ENCODE measurements at places on chromosomes 5 and 9.

GRCh38 chr5:132387640-132388117 is 18.2 kb downstream of the SLC22A5 start:
- no peak for DNase-seq

- no peak for DNase-seq
These were observed 178.1 kb downstream of the TMEM161B start for GRCh38 chr5:88090506-88090905.

DNA sequence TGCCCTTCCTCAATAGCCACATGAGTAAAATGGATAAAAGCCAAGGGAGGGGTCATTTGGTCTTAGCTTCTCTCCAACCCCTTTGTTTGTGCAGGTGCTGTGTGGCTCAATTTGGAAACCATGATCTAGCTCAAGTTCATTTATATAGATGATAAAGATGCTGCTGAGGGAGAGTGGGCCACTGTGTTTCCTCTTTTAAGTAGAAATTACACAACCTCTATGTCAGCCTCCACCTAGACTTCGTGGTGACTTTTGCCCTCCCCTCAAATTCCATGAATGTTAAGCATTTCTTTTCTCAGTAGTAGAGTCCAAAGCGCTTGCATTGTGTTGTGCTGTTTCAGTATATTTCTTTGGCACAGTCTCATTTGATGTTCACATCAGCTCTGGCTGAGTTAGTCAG is 241.4 kb downstream of the ARHGAP26 start:
- no peak for DNase-seq

DNA sequence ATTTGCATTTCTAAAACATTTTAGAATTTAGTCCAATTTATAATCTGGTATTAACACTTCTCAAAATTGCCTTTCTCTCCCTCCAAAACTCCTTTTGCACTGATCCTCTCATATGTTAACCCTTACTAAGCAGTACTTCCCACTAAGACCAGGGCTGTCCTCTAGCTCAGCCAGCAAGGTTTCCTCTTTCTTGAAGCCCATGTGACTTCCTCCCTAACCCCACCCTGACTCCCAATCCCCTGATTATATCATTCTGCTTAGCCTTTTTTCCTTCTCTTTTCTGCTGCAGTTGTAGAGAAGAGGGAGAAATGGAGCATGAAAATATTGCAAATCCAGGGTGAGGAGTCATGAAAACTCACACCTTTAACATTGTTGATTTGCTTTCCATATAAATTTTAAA is 241.7 kb downstream of the MCTP1 start:
- DNase-seq = peak; percentile 24

DNA sequence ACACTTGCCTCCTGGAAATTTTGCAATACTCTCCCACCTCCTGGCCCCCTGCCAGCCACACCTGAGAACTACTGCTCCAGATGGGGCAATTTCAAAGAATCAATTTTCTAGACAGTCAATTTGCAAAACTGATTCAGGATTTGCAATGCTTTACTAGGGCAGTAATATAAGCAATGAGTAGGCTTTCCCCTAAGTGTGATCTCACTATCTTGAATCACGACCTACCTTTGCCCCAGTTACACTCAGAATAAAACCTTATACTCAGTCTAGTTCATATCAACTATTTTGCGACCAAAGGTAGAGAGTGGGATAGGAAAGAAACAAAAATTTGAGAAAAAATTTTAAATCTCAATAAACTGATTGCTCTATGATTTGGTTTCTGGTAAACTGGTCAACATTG is 54.4 kb downstream of the DROSHA start:
- no peak for DNase-seq

DNA sequence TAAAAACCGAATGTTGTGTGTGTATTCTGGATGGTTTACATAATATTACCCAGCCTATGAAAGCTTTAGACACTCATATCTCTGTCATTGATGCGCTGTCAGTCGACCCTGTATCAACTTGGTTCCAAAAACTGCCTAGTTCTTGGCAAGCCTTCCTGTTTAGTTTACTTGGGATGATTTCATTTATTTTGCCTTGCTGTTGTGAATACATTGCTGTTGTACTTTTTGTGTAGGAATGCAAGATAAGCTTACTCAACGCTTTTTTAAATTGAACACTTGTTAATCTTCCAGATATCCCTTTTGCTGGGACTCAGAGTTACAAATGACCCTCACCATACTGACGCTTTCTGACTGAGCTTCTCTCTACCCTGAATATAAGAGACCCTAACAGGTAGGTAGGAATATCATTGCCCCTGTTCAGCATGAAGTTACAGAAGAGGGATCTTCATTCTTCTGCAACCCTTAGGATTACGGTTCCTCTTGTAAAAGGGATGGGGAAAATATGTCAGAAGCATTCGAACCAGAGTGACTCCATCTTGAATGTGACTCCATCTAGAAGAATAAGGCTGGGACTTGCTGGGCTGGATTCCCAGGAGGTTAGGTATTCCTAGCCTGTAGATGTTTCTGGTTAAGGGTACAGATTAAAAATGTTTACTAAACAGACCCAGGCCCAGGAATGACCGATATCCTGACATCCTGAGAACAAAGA is 13.7 kb upstream of the PAIP1 start:
- DNase-seq = no peak

- DNase-seq = no peak
These were observed 173.2 kb downstream of the GABRB2 start for GRCh38 chr5:161373345-161373707.

GRCh38 chr5:16160706-16161105 is 18.9 kb downstream of the MARCHF11 start:
- peak; percentile 71 for DNase-seq

DNA sequence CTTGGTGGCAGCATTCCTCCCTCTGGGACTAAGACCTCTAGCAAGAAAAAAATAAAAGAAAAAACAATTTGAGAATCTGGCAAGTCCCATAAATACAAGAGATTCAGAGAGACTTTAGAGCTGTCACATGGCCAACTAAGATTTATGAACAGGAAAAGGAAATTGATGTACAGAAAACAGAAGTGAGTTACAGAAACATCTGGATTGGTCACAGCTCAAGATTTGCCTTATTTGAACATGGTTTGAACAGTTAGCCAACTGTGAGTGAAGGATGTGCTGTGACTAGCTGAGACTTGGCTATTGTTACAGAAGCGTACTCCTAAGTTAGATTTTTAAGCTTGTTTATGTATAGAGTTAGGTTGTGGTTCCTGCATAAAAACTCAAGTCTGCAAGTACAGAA is 340.2 kb downstream of the SLCO4C1 start:
- DNase-seq = no peak

DNA sequence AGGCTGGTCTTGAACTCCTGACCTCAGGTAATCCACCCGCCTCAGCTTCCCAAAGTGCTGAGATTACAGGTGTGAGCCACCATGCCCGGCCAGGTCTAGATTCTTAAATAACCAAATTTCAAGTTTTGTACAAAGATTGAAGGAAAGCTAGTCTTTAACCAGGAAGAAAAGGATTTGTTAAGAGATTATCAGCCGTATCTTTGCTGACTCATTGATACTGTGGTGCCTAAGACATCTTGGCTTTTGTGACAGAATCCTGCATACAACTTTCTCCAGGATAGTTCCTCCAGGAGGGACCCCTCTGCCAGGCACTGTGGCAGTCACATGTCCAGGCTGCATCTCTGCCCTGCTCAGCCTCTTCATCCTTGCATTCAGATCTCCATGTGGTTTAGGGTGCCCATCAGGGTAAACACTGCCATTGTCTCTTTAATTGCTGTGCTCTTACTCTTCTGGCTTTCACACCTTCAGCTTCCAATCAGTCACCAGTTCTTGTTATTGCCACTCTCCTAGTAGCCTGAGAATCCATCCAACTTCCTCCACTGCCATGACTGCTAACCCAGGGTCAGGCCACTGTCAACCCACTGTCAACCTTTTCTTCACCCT is 10.0 kb downstream of the MAP3K1 start:
- no peak for DNase-seq

DNA sequence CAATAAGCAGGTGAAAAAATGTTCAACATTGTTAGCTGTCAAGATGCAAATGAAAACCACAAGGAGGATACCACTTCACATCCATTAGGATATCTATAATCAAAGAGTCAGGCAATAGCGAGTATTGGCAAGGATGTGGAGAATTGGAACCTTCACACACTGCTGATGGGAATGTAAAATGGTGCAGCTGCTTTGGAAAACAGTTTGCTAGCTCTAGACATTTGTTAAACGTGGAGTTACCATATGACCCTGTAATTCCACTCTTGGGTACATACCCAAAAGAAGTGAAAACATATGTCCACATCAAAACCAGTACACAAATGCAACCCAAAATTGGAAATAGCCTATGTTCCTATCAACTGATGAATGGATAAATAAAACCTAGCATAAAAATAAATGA is 37.4 kb downstream of the SCAMP1 start:
- DNase-seq = no peak

GRCh38 chr5:135329066-135329912 is 69.7 kb downstream of the MACROH2A1 start:
- DNase-seq = no peak

GRCh38 chr9:125372441-125373226 is 111.0 kb downstream of the GAPVD1 start:
- no peak for DNase-seq

- no peak for DNase-seq
These were observed 705.4 kb upstream of the RIOK2 start for GRCh38 chr5:97888439-97888838.

GRCh38 chr5:160621526-160621925 is 199.9 kb downstream of the PTTG1 start:
- no peak for DNase-seq

GRCh38 chr5:136518174-136518573 is 152.8 kb upstream of the TRPC7 start:
- no peak for DNase-seq

DNA sequence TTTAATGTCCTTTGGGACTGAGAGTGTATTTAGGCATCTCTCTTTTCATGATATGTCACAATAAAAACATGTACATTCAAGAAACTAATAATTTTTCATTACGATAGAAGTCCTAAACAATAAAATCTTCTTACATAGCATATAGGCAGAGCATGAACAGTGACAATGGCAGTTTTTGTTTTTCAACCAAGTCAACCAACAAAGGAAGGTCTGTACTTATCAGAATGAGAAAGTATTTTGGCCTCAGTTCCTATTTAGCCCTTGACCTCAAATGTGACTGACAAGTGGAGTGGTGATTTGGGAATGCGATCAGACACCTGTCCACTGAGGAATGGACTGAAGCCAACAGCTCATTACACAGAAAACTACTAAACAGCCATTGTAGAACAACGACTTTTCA is 219.5 kb downstream of the TMEM161B start:
- DNase-seq = no peak

DNA sequence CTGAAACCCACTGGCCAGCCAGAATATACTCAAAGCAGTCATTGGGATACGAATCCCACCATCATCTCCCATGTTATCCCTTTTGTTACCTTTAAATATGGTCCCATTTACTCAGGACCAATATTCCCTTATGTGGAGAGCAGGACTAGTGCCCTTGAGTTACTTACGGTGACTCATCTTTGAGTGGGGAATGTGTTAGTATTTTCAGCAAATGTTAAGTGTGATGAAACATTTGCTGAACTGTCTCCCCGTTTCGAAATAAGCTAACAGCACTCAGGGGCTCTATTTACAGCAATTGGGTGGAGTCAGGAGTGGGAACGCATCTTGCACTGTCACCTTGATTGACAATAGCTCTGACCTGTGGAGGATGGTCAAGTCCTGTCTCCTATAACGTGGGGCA is 67.4 kb downstream of the CTSL start:
- DNase-seq = no peak

DNA sequence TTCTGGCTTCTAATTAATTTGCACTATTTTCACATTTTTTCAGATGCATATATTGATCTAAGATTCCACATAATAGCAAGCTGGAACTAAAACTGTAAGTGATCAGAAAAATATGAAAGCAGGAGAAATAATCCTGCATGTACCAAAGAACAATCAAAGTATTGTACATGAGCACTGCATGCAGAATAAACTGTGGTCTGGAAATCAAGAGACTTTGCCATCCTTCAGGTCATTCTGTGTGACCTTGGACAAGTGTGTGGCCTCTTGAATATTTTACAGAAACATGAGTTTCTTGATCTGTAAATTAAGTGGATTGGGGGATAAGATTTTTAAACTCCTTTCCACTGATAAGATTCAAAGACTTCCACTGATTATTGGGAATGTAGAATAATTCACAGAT is 99.2 kb upstream of the GNAQ start:
- no peak for DNase-seq

Measured in cerebellar cortex (tissue), 1 donor.